Activated CD4-positive, alpha-beta T cell treated with anti-CD3 and anti-CD28 coated beads for 1 hour (primary cell): ENCODE measurements at places on chromosomes 5 and 9.

- DNase-seq = no peak
Observed at GRCh38 chr9:89632192-89632733, 27.5 kb downstream of the GADD45G start.

DNA sequence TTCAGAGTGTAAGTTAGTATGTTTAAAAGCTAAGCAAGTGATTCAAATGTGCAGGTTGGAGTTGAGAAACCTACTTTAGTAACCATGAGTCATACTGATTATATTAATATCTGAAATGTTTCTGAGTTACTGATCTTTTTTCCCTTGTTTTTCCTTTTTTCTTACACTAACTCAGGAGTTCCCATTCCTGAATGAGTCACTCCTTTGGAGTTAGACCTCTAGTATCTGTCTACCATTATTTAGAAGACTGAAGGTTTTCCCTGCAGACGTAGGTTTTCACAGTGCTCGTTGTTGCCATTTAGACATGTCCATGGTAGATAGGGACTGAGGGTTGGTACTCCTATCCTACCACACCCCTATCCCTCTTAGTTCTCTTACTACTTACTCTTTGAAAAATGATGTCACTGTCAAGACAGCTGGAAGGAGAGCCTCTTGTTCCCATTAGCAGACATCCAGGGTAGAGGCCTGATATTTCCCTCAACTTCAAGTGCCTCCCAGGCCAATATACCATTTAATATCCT, 20.2 kb downstream of the OCLN start:
- no peak for DNase-seq

- DNase-seq = no peak
Observed at GRCh38 chr9:33318225-33318624, 27.9 kb downstream of the NFX1 start.

- DNase-seq = peak; percentile 44
Observed at GRCh38 chr5:95842854-95843544, 20.5 kb upstream of the GLRX start.

GRCh38 chr5:160333721-160334120, 21.4 kb upstream of the CCNJL start:
- no peak for DNase-seq

- no peak for DNase-seq
Observed at GRCh38 chr9:134489621-134490408, 151.8 kb upstream of the COL5A1 start.

DNA sequence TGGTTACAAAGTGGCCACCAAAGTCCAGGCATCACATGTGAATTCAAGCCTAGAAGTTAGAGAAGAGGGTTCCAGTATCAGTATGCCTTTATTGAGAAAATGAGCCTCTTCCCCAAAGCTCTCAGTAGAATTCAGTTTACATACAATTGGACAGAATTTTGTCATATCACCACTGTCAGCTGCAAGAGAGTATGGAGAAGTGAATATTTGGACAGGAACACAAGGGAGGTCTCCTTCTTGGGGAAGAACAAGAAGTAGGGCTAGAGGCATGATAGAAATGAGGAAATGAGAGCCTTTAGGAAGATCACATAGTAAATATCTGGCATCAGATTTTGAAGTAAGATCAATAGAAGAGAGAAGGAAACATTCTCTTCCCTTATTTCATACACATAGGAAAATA, 27.8 kb upstream of the VLDLR start:
- no peak for DNase-seq

GRCh38 chr9:108439947-108440346, 415.8 kb downstream of the ACTL7B start:
- DNase-seq = no peak

- DNase-seq = no peak
Observed at GRCh38 chr5:75824323-75824722, 107.1 kb upstream of the POC5 start.

DNA sequence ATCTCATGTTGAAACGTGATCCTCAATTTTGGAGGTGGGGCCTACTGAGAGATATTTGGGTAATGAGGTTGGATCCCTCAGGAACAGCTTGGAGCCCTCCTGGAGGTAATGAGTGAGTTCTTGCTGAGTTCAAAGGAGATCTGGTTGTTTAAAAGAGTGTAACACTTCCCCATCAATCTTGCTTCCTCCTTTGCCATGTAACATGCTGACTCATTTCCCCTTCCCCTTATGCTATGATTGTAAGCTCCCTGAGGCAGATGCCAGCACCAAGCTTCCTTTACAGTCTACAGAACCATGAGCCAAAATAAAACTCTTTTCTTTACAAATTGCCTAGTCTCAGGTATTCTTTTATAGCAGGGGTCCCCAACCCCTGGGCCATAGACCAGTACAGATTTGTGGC, 352.3 kb downstream of the SLCO4C1 start:
- no peak for DNase-seq

- no peak for DNase-seq
Observed at GRCh38 chr9:24413651-24414050, 132.0 kb downstream of the IZUMO3 start.

DNA sequence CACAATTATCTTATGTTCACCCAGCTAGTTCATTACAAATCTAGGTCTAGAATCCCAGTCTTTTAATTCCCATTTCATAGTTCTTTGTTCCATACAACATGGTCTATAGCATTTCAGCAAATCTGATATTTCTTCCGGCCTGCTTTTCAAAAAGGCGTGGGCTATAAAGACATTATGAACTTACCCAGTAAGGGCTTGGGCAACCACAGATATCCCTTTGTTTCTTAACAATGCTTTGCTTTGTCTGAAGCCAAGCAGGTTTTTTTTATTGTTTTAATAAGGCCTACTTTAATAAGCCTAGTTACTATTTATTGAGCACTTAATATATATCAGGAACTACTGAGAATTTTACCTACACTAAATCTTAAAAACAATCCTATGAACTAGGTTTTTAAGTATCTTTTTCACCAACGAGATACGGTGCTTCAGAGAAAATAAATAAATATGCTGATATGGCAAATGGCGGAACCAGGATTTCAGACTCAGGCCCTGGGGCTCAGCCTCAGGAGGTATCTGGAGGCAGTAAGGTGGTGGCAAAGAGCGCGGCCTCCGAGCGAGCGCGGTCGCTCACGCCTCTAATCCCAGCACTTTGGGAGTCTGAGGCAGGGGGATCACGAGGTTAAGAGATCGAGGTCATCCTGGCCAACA, 29.7 kb downstream of the PCA3 start:
- DNase-seq = no peak

DNA sequence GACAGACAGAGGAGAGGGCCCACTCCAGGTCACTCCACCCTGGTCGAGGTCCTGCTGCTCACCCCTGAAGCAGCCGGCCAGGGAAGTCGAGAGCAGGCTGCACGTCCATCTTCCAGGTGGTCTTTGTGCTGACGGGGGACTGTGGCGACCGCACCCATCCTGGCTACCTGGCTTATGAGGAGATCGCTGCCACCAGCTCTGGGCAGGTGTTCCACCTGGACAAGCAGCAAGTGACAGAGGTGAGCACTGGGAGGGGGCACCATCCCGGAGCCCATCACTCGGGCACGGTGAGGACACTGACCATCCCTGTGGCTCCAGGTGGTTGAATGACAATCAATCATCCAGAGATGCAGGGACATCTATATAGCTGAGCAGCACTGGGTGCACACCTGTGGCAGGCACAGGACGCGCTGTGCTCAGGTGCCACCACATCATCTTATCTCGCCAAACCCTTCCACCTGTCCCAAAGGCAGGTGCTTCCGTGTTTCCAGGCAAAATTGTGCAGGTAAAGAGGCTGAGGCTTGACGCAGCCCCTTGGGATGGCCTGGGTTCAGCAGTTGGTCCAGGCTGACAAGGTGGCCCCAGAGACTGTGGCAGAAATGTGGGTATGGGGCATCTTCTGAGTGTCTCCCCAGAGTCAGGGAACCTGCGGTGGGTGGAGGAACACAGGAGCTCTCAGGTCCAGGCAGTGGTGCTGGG, 20.7 kb downstream of the HMCN2 start:
- no peak for DNase-seq

DNA sequence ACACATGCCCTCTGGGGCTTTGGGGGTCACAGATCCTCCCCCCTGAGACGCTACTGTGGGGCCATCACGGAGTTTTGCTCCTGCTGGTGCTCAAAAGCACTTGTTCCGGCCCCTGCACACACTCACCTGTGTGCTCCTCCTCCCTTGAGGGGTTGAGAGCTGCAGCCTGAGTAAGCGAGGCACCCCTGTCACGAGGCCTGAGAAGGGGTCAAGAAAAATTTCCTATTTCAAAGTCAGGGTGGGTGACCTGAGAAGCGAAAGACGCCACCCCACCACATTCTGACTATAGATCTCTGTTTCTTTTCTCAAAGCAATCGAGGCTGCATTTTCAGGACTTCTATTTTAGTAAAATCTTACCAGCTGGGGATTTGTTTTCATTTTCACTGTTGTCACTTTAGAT, 138.5 kb downstream of the DCP2 start:
- no peak for DNase-seq

DNA sequence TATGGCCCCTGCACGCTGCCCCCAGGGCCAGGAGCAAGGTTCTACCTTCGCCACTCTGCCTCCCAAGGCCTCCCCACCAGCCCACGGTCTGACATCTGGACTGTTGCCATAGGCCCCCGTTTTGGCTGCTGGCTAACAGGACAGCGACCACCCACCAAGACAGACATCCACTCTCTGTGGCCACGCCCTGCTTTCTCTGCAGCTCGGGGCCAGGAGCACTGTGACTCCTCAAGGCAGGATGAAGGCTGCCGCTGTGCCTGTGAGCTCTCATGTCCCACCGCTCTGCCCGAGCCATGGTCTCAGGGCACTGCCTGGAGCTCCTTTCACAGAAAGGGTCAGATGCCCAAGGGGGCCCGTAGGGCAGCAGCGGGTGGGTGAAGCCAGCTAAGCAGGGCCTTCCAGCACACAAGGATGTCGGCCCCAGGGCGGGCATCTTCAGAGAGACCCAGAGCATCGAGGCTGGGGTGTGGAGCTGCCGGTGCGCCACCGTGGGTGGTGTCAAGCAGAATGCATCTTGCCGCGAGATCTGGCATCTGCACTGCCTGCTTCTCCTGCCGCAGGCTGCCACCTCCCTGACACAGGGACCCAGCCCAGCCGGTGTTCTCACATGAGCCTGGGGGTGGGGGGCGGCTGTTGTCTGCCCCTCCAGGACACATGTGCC, 92.2 kb upstream of the ADAMTS2 start:
- no peak for DNase-seq

GRCh38 chr9:120778758-120779157, 14.5 kb downstream of the FBXW2 start:
- no peak for DNase-seq

DNA sequence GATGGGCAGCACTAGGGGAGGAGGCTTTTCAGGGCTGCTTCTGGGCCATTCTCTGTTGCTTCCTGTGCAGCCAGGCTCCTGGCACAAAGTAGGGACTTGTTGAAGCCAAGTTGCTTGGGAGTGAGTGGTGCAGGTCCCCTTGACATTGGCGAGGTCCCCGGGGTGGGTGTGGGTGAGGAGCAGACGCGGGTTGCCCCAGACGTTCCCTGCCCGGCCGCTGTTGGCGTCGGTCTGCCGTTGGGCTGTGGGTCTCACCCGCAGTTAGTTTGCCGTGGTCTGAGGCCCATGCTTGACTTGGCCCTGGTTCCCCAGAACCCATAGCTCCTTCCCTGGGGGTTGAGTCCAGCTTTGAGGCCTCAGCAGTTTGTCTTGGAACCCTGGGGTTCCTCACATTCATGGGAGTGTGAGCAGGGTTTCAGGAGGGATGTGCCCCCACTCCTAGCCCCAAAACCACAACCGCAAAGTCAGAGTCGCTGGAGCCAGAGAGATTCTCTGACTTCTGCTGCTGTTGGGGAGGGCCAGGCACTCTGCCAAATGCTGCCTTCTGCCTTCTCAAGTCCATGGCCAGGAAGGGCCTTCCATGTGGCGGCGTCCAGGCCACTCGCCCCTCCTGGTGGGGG, 77.5 kb downstream of the RXRA start:
- peak; percentile 11 for DNase-seq

DNA sequence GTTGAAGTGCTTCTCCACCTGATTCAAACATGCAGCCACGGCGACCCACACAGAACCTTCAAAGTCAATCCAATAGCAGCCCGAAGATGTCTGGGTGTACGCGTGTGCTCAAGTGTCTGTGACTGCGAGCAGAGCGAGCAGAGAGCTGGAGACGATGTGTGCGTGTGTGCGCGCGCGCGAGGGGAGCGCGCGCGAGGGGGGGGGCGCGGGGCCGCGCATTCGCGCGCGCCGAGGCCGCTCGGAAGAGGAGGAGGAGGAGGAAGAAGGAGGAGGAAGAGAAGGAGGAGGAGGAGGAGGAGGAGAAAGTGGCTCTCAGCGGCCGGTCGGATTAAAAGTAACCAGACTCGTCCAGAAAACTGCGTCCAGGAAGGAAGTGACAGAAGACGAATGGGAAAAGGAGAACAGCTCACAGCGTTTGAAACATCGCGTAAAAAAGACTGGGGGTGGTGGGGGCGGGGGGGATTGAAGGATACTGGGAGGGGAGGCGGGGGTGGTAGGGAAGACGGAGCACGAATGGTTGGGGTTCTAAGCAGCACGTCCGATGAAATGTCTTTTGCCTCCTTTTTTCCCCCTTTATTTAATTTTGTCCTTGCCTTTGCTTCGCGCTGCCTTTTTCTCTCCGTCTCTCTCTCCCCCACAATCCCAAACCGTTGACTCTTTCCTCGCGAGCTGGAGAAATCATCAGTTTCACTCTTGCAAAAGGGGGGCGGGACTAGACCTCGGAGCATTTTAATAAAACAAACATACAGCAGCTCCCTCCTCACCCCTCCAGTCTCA, at the start of gene MEF2C:
MEF2C (minus strand) TSS at position 126 of the 777 bp plus-strand sequence. CDS start 59,396 bp downstream, outside the sequence.
- DNase-seq = no peak

- DNase-seq = no peak
Observed at GRCh38 chr5:106739127-106739526, 931.6 kb downstream of the EFNA5 start.

DNA sequence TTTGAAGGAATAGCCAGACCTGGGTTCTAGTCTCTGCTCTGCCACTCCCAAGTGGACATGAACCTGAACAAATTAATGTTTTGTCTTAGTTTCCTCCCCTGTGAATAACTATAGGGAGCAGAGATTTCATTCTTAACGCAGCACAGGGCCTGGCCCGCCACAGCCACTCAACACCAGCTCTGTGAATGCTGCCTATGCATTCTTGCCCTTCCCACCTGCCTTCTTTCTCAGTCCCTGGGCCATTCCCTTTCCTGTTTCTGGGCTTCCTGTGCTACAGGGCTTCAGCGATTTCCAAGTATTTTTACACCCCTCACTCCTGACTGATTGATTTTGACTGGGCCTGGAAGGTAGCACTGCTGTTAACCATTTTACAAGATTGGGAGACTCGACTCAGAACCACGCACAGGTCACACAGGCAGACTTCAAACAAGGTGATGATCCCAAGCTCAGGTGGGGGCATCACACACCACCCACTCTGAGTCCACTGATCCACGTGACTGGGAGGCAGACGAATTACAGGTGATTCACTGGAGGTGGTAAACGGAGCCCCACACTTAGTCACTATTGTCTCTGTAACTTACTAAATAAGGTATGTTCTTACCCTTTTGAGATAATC, 21.4 kb downstream of the PTPN3 start:
- DNase-seq = no peak
